ENCODE measurements at places on chromosomes 5 and 9.

- no peak for DNase-seq
These were observed 175.5 kb downstream of the NXNL2 start for GRCh38 chr9:88710449-88710848.

DNA sequence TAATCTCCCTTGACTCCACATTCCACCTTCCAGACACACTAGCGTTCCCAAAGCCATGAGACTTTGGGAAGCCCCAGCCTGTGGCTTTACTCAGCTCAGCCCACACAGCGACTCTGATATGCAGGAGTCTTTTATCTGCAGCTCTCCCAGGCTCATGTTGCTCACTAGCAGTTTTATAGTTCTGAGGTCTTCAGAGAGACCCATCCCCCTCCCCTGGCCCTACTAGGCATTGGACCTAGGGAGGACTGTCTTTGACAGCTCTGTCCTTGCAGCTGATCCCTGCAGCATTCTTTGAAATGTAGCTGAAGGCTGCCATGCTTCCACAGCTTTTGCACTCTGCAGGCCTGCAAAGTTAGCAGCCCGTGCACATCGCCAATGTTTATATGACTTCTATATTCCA lies 19.9 kb upstream of the CYLC2 start:
- no peak for DNase-seq

DNA sequence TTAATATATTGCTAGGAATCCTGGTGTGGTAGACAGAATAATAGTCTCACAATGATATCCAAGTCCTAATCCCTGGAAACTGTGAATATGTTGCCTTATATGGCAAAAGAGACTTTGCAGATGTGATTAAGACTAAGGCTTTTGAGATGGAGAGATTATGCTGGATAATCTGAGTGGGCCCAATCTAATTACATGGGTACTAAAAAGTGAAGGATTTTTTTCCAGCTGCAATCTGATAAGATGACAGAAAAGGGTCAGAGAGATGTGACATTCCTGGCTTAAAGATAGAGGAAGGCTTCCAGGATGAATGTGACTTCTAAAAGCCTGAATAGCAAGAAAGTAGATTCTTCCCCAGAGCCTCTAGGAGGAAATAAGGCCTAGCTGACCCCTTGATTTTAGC lies 80.7 kb upstream of the MPDZ start:
- no peak for DNase-seq

DNA sequence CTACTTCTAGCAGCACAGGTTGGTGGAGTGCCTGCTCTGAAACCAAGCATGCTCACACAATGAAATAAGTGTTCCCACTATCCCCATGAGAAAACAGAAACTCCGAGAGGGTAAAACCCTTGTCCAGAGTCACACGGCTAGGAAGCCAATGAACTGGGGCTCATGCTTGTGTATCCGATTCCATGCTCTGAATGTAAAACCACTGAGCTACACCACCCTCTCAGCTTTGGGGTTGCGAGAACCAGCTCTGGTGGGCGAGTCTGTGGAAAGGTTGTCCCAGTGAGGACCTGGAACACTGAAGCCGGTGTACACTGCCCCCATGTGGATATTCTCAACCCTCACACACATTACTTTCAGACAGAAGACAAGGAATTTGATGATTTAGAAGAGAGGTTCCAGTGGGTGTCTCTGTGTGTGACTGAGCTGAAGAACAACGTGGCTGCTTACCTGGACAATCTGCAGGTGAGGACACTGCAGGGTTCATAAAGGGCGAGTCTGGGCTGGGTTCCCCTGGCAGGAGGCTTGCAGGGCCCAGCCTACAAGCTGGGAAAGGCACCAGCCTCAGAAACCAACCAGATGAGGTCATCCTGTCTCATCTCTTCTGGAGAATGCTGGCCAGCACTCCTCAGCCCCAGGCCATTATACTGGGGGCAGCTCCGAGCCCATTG lies 37.4 kb downstream of the ARHGEF37 start:
- peak; percentile 40 for DNase-seq

- no peak for DNase-seq
These were observed 572.1 kb upstream of the DMAC1 start for GRCh38 chr9:8371686-8372085.

DNA sequence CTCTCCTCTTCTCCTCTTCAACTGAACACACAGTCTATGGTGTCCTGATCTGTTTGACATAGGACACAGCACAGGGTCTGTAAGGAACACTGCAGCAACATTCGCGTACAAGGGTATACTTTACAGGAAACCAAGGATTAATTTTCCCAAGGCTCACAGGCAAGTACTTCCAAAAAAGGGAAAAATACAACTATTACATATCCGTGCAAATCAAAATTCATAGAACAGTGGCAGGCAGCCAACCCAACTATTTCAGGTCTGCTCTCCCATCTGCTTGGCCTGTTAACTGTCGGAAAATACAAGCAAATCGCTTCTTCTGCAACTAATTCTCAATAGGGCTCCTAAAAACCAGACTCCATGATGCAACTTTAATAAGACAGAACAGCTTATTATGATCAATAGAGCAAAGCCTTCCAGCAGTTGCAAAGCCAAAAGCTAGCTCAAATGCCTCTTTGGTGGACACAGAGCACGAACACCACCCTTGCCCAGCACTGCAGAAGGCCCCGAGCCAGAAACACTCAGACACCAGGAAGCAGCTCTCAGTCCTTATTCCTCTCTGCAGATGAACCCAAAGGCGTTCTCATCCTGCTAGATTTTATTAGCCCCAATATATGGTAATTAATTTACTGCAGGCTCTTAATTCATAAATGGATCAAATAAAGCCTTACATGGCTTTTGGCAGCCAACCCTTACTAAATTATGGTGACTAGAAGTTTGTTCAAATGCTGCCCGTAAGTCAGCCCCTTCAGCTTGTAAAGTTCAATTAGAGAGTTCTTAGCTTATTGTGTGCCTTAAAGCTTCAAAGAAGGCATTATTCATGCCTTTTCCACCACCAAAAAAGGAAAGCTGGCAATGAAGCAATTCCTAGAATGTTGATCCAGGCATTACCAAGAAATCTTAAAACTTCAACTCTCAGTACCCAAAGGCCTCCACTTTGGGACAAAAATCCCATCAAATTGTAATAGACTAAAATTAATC lies 68.8 kb downstream of the ZNF608 start:
- no peak for DNase-seq
